ENCODE measurements at places on chromosomes 16 and 17. TPM values are rescaled to one million over a fixed set of nuclear protein-coding genes. Genes with fewer than 3 reads are reported as not detected.

Gene EME2
- 17.8 TPM for total RNA-seq

Gene TNFSF13
- total RNA-seq = 5.3 TPM

Gene SGCA
- not detected for total RNA-seq

Gene SLC12A3
- 0.96 TPM for total RNA-seq

Gene BCO1
- total RNA-seq = 0.24 TPM

Gene FGF11
- 32.8 TPM for total RNA-seq

Gene ADAMTS18
- total RNA-seq = under 0.01 TPM

Gene CIBAR2
- not detected for total RNA-seq

Gene NLGN2
- total RNA-seq = 1.9 TPM

Gene TBC1D3K
- not detected for total RNA-seq

Gene ZNF469
- total RNA-seq = under 0.01 TPM

Gene MYH8
- total RNA-seq = not detected

Gene ANKRD13B
- 4.0 TPM for total RNA-seq

Gene OXLD1
- 57.8 TPM for total RNA-seq

Gene CHST4
- total RNA-seq = not detected

Gene STH
- total RNA-seq = not detected

Gene KRT13
- total RNA-seq = 0.24 TPM

Gene GNGT2
- total RNA-seq = not detected

Gene RHBDF1
- 12.4 TPM for total RNA-seq

Gene GP1BA
- not detected for total RNA-seq

Gene TMC7
- 5.3 TPM for total RNA-seq

Gene EPX
- total RNA-seq = not detected

Gene SMIM22
- 5.5 TPM for total RNA-seq

Gene OTOP2
- not detected for total RNA-seq

Gene DGKE
- total RNA-seq = 4.1 TPM

Gene CLTC
- 312 TPM for total RNA-seq

Gene P3H4
- total RNA-seq = 49.9 TPM

Gene KPNA2
- total RNA-seq = 17.9 TPM

Gene KRTAP3-1
- total RNA-seq = not detected

Gene CLDN6
- 4.8 TPM for total RNA-seq

Gene SMARCE1
- total RNA-seq = 57.5 TPM

Gene C16orf74
- 100 TPM for total RNA-seq

Gene PLD6
- total RNA-seq = 3.6 TPM

Gene TP53TG3B
- total RNA-seq = not detected

Gene CDRT15L2
- not detected for total RNA-seq

Gene RNF167
- 24.5 TPM for total RNA-seq

Gene TBC1D3I
- total RNA-seq = not detected

Gene CES3
- 5.3 TPM for total RNA-seq

Gene STAC2
- not detected for total RNA-seq

Gene GINS2
- 2.4 TPM for total RNA-seq

Gene HASPIN
- 2.2 TPM for total RNA-seq

Gene KIF2B
- not detected for total RNA-seq

All from tracheal epithelial cell (primary cell).